ENCODE measurements at places on chromosomes 2 and 18.

DNA sequence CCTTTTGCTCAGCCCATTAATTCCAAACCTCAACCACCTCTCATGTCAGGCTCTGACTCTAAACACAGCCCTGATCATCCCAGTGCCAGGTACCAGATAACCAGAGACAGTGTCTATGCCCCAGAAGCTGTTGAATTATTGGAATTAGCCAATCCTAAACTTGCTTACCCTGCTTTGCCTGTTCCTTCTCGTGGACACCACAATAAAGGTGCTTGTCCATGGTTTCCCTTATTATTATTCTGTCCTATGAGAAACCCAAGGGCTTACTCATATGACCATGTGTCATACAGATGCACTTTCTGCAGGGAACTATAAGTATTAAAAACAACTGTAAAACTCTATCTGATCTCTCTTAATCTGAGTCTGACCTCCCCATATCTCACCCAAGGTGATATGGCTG, 2193.8 kb upstream of the PIK3C3 start:
- no peak for DNase-seq

GRCh38 chr2:140643761-140644187, 1487.0 kb downstream of the LRP1B start:
- DNase-seq, result no peak

DNA sequence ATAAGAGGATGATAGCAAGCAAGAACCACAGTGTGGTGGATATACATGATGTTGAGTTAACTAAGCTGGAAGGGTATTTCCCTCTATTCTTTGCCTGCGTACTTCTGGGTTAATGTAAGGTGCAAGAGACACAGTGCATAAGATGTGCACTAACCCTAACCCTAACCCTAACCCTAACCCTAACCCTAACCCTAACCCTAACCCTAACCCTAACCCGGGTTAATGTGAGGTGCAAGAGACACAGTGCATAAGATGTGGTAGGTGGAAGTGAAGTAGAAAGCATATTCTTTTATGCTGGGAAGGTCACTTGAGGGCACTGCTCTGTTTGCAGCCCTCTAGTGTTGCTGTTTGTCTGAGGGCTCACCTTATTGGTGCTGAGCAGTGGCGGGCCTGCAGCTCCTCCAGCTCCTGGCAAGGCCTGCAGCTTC, 181.5 kb upstream of the ITGA4 start:
- no peak for DNase-seq

DNA sequence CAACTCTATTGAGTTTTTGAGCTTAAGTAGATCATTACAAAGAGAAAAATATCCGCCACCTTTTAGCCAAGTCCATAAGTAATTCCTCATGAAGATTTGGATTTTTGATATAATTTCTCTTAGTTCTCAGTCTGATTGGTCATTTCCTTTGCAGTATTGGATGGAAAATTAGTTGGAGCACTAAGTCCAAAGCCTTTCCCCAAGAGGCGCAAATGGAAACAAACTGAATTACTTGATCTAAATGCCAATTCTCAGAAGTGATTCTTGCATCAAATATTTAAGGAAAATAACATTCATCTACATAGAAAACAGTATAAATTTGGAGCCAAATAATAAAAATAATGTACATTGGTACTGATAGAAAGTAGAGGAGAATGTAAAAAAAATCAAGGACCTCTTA, 115.6 kb downstream of the CACNB4 start:
- DNase-seq, result no peak

DNA sequence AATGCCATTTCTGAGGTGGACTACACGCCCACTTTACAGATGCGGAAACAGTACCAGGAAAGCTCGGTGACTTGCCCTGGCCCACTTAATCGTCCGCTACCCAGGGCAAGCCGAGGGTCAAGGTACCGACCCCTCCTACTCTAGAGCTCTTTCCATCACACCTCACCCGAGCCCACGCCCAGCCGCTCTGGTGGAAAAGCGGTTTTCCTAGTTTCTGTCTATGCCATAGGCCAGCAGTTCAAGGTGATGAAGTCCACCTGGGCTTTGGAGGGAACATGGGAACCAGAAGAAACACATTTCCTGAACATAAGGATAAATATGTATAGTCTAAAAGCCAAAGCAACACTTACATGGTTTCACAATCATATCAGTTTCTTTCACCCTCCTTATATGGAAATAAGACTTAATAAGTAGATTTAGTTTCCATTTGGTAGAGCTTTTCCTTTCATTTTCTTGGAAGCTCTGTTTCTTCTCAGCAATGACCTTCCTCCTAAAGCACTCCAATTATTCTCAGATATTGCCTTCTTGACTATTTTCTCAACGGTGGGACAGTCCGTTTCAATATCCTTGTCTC, 567 bp downstream of the VWA3B start:
- no peak for DNase-seq

DNA sequence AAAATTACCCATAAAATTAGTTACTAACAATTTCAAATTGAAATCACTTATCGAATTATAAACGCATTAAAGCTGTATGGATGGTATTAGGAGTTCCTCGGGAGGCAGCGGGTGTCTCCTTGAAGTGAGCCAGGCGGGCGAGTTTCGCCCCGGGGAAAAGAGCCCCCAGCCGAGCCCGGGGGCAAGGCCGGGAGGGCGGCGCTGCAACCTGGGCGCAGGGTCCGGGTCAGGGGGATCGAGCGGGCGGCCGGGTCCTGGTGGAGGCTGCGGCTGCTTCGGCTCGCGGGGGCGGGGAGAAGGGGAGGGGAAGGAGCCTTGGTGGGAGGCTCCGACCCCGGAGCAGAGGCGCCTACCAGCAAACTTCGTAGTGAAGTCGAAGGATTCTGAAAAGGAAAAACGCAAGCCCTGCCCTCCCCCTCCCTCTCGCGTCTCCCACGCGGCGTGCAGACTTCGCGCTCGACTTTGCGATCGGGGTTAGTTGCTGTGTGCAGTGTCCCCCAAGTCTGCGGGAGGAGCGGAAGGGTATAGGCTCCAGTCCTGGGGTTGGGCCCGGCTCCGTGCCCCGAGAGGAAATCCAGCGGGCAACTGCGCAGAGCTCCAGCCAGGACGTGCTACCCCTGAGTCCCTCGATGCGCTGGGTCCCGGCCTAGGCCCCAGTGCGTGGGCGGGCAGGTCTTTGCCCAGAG, 140.8 kb downstream of the MEIS1 start:
- no peak for DNase-seq

GRCh38 chr18:3263132-3263700, 1.3 kb downstream of the MYL12B start:
- no peak for DNase-seq

DNA sequence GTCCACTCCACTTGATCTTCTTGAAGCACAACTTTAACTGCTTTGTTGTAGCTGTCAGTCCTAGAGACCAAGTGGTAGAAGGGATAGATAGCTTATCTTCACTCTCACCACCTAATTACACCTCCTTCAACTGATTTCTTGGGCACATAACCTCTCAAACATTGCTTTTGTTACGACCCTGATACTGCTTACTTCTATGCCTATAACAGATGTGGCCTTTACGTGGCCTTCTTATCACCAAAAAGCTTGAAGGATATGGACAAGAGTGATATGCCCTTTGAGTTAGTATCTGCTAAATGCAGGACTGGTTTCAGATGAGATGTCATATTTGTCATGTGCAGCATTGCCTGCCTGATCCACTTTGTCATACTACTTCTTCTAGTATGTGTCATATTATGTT, 847.2 kb downstream of the TDRD15 start:
- DNase-seq, result no peak

- DNase-seq, result no peak
Observed at GRCh38 chr2:71671203-71671854, 218.0 kb downstream of the DYSF start.

DNA sequence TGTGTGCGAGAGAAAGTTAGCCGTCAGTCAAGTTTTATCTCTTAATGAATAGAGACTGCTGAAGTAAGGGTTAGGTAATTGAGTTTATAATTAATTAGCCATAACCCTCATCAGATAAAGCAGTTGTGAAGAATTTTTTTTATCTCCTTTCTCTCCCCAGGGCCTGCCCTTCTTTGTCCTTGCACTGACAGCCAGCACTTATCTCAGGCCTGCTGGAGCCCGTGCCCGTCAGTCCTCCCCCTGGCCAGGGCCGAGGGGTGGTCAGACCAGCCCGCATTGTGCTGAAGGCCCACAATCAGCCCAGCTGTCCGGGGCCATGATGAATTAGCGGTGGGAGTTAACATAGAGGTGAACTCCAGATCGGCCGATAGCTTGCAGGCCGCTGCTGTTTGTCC, 315.7 kb downstream of the GBX2 start:
- no peak for DNase-seq

DNA sequence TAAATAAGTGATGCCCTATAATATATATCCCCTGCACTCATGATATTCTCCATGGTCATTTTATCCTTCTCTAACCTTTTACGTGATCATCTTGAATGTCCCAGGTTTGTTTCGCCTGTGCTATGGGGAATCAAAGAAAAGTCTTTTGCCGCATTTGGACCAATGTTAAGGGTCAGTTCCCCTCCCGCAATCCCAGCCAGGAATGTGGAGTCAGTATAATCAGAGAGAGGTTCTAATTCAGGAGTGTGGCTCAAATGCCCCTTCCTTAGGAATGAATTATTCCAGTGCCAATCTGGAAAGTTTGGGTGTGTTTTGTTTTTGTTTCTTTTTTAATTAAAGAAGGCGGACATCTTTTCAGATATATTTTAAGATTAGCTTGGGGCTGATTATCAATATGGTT, 41.8 kb downstream of the PMS1 start:
- no peak for DNase-seq

DNA sequence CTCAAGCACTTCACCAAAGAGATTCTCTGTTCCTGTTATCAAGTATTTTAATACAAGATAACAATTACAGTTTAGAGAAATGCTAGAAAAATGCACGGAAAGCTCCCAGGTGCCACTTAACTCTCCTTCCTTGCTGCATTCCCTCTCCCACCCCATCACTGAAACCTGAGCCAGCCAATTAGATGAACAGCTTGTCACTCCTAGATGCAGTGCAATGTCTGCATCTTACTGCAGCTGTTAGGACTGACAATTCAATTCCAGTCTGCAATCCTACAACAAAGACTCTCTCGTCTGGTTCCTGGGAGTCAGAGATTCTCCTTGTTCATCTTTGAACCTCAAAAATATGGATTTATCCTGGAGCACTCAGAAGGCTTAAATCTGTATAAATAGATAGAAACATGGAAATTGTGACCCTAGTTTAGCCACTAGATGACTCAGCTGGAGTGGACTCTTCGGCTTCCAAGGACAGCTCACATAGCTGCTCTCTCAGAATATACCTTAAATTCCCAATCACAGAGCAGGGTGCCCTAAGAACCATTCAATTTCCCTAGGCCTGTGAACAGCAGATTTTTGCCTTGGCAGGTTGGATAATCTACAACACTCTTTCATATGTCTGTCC, 311.1 kb downstream of the NRXN1 start:
- DNase-seq, result no peak

DNA sequence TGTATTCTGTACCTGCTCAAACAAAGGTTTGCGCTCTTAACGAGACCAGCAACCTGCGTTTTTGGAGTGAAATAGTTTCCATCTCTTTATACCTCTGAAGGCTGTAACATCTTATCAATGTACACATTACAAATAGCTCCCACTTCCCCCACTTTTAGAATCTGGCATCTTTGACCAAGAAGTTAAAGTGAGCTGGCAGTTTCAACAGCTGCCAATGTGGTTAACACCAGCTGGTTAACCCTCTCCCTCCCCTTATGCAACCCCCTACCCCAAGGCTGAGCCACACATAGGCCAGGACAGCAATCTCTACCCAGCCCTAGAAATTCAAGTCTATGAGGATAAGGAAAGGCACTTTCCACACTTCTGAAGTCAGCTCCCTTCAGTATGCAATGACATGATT, 2.2 kb upstream of the SERTAD2 start:
- DNase-seq, result no peak

- DNase-seq, result no peak
Observed at GRCh38 chr2:125185691-125186270, 1160.7 kb downstream of the CNTNAP5 start.

- peak; percentile 3 for DNase-seq
Observed at GRCh38 chr2:25473758-25474340, 132.1 kb upstream of the DNMT3A start.

DNA sequence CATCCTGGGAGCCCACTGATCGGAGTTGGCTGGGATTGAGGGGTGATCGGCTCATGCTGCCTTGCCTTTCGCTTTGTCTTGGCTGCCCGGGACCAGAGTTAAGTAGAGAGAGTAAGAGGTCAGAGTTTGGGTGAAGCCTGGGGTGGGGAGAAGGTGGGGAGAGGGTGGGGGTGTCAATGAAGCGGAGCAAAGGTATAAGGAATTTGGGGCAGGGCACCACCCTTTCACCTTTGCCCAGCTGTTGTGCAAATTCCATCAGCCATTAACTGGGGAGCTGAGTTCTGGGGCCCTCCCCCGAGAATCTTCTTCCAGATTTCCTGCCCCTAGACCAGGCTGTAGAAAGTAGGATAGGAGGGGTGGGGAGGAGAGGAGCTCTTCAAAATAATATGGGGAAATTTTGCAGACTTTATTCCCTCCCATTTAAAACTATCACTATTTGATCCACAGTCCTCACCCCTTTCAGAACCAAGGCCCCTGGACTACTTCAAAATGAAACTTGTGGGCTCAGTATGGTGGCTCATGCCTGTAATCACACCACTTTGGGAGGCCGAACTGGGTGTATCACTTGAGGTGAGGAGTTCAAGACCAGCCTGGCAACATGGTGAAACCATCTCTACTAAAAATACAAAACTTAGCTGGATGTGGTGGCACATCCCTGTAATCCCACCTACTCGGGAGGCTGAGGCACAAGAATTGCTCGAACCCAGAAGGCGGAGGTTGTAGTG, at the start of gene SLC23A3:
SLC23A3 (minus strand) TSS at position 100 of the 725 bp plus-strand sequence; CDS start at position 55, 45 bp downstream.
- DNase-seq, result no peak

DNA sequence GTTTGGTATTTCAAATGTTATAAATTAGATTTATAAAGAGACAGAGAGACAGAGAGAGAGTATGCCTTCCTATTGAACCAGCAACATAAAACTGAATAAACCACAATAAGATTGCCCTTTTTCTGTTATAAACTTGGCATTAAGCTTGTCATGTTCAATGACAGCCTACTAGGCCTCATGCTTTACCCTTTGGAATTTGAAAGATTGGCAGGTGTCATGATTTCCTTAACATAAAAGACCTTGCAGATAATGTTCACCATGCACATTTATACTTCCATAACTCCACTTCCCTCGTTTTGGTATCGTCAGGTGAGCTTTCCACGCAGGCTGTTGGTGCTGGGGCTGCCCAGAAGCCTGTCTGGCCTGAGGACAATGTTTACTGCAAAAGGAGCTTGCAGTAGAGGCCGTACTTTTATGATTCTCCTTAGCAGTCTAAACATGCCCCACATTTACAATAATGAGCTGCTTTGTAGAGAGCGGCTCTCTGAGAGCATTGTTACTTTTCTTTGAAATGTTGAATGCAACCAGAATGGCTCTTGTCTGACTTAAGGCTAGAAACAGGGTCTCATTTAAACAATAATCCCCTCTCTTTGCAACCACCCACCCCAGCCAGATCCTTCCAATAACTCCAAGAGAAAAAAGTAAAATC, 379.1 kb upstream of the ATP5MC3 start:
- no peak for DNase-seq

DNA sequence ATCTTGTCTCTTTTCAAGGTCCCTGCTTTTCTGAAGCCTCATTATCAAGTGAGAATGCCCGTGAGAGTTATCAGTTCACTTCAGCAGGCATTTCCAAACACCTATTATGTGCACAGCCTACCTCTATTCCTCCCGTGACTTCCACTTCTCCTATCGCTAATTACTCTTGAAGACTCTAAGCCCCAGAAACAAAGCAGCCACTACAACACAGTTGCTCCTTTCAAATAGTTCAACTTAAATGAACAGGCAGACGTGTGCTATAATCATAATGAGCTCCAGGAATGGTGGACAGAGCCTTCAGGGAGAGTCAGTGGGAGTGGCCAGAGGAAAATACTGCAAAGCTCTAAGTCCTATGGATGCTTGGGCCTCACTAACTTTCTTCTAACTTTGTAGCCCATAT, 159.0 kb downstream of the RDH14 start:
- no peak for DNase-seq

Measured in NCI-H774 (cell line).